Activated naive CD4-positive, alpha-beta T cell treated with anti-CD3 and anti-CD28 coated beads for 36 hours (primary cell): ENCODE measurements at places on chromosomes 4 and X. TPM values are rescaled to one million over a fixed set of nuclear protein-coding genes. Genes with fewer than 3 reads are reported as not detected.

ITGB1BP2 gene
- 4.4 TPM for total RNA-seq

AMER1 gene
- 2.4 TPM for total RNA-seq

ZNF185 gene
- 1.9 TPM for total RNA-seq

ARL9 gene
- total RNA-seq = 0.21 TPM

FAM47E gene
- not detected for total RNA-seq

FGF13 gene
- not detected for total RNA-seq

CCNB3 gene
- 0.79 TPM for total RNA-seq

- no peak overlapping the region for H3K27ac ChIP-seq
- H3K27me3 ChIP-seq = no peaks in the 10 kb centered on the region
- H3K4me3 ChIP-seq = no peak overlapping the region
- DNase-seq = peak; percentile 66
- peaks cover 4% of the 10 kb centered on the region for H3K4me1 ChIP-seq
Observed at GRCh38 chrX:103845165-103845653, 13.2 kb upstream of the RAB9B start.

DNA sequence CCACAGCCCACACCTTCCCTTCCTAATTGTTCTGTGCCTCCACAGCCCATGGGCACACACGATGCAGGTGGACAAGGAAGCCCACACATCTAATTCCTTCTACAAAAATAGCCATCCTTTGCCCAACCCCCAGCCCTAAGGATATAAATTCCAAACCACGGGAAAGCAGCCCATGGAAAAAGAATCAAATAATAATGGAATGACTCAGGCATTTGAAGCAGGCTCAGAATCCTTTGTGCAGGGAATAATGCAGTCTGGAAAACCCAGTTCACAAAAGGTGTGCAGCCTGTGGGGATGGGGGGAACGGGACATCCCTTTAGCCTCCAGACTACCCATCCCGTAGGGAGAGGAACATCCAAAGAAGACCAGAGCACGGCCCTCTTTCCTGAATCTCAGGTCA lies 342.3 kb upstream of the GALNT7 start:
- no peaks in the 10 kb centered on the region for H3K4me1 ChIP-seq
- peaks cover 5% of the 10 kb centered on the region for H3K27me3 ChIP-seq
- H3K4me3 ChIP-seq = no peak overlapping the region
- no peak for DNase-seq
- no peaks in the 10 kb centered on the region for H3K36me3 ChIP-seq
